ENCODE measurements at places on chromosomes 11 and 22. TPM values are rescaled to one million over a fixed set of nuclear protein-coding genes. Genes with fewer than 3 reads are reported as not detected.
A peak's percentile ranks its signal among the peaks of the same experiment; 100 is the strongest.

FERMT3 gene
- 191 TPM for total RNA-seq

MS4A18 gene
- not detected for total RNA-seq

MS4A3 gene
- total RNA-seq = not detected

CNIH2 gene
- 5.0 TPM for total RNA-seq

FOLR2 gene
- not detected for total RNA-seq

CEND1 gene
- total RNA-seq = 3.9 TPM

MMP8 gene
- not detected for total RNA-seq

PLA2G6 gene
- total RNA-seq = 90.7 TPM

SLC22A12 gene
- total RNA-seq = not detected

OR8G1 gene
- total RNA-seq = not detected

SUSD2 gene
- 1.5 TPM for total RNA-seq

DNA sequence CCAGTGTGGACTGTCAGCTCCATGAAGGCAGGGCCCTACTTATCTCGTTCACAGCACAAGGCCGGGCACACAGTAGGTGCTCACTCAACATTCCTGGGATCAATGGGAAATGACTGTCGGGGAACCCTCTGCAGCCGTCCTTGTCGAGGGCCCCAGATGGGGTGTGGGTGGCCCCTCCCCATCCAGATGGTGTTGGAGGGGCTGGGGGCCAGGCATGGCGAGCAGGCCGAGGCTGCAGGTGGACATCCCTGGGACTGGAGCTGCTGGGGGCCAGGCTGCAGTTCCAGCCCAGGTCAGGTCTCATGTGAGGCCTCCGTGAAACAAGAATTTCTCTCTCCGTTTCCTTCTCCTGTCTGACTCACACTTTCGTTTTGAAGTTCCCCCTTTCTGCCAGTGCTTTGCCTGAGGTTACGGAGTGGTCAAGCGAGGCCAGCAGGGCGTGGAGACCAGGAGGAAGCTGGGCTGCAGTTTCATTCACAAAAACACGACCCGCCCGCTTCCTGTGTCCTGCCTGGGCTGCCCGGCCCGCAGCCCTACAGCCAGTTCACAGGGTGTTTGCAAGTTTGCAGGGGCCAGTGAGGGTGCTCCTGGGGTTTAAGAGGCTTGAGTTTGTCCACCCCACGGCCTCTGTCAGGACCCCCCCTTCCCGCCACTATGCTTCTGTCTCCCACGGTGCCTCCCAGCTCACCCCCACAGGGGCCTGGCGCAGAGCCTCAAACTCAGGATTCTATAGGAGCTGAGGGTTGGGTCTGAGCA lies 4.5 kb downstream of the MYEOV start:
- ATAC-seq = peak; percentile 57

GRCh38 chr22:46352276-46352675 lies 16.8 kb downstream of the TRMU start:
- no peak for ATAC-seq

DNA sequence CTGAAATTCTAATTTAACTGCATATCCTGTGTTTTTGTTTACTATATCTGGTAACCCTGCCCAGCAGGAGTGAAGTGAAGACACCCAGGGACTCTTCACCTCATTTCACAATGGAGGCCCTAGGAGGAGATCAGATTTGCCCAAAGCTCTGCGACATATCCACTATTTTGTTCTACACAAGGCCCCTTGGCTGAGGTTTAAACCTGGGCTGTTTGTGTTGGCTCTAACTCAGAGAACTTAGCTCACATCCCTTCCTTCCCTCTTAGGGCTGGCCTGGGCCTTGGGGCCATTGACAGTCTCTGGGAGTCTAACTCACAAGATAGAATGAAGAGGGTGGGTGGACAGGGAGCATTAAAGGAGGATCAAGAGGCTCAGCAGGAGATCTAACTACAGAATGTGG lies 8.2 kb upstream of the PLA2G3 start:
- no peak for ATAC-seq

DNA sequence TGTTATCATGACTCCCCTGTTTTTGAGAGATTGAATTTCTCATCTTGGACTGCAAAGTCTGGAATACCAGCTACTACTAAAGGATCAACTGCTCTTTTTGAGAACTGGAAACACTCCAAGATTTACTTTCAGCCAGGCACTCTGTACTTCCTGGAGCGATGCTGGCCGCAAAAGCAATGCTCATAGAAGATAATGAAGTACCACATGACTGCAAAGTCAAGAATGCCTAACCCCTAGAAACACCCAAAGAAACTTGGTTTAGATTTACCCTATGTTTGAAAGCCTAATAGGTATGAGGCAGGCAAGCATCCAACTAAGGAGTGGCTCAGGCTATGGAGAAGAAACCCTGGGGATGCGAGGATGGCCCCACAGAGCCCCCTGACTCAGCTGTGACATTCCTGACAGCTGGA lies 47.7 kb upstream of the ARHGAP20 start:
- ATAC-seq = no peak

GRCh38 chr11:74581954-74582547 lies 10.3 kb upstream of the POLD3 start:
- no peak for ATAC-seq

DNA sequence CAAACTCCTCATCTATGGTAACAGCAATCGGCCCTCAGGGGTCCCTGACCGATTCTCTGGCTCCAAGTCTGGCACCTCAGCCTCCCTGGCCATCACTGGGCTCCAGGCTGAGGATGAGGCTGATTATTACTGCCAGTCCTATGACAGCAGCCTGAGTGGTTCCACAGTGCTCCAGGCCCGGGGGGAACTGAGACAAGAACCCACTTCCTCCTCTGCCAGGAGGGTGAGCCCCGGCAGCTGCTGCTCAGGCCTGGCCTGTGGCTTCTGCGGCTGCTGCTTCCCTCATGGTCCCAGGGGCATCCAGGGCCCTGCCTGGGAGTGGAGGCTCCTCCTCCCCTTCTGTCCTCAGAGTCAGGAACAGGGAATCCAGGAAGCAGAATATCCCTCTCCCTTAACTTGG lies 98.4 kb downstream of the ZNF280B start:
- ATAC-seq = no peak

DNA sequence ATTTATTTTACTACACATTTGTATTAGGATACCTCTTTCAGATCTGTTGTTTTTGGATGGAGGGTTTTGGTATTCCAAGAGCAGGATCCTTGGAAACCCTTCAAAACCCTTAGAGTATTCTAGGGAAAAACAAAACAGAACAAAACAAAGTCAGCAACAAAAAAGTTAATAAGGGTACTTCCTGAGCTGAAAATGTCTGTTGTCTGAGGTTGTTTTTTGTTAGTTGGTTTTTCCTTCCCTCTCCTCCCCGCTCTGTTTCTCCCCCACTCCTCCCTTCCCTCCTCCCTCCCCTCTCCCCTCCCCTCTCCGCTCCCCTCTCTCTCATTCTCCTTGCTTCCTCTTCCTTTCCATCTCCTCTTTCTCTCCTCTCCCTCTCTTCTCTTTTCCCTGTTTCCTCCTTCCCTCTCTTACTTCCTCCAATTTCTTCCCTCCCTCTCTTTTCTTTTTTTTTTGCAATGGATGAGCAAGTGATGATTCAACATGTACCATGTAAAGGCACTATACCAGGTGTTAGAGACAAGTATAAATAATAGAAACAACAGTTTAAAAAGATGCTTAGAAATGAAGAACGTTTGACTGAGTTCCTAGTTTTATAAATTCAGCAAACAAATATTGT lies 160.6 kb downstream of the TMEM135 start:
- no peak for ATAC-seq

GRCh38 chr11:15179167-15179566 lies 64.4 kb downstream of the INSC start:
- ATAC-seq = no peak

GRCh38 chr11:23112987-23113886 lies 253.0 kb upstream of the CCDC179 start:
- ATAC-seq = no peak

DNA sequence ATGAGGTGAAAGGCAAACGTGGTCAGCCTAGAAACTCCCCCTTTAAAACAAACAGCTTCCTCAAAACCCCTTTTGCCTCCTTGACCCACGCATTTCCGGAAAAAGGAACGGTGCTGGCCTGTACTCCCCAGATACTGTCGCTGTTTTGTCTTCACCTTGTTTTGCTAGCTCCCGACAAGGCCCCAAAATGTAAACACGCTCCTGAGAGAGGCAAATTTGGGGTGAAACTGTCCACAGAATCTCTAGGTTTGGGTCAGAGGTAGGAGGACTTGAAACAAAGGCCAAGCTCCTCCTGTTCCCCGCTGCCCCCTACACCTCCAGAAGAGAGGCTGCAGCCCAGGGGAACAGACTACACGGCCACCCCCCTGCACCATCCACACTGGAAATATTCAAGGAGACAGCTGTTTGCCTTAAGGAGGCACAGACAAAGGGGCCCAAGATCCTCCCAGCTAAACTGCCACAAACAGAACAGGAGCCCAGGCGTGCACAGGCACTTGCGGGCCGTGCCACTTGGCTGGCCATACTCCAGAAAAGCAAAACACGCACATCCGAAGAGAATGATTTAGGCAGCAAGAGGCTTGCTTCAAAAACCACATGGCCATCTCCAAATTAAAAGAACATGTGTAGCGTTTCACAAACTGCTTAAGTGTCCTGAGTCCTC lies 160.5 kb upstream of the GRK3 start:
- no peak for ATAC-seq

- no peak for ATAC-seq
Measured at GRCh38 chr11:96827164-96827563, 437.4 kb downstream of the JRKL start.

- peak; percentile 89 for ATAC-seq
Measured at GRCh38 chr11:86805873-86806310, 5.5 kb downstream of the PRSS23 start.

DNA sequence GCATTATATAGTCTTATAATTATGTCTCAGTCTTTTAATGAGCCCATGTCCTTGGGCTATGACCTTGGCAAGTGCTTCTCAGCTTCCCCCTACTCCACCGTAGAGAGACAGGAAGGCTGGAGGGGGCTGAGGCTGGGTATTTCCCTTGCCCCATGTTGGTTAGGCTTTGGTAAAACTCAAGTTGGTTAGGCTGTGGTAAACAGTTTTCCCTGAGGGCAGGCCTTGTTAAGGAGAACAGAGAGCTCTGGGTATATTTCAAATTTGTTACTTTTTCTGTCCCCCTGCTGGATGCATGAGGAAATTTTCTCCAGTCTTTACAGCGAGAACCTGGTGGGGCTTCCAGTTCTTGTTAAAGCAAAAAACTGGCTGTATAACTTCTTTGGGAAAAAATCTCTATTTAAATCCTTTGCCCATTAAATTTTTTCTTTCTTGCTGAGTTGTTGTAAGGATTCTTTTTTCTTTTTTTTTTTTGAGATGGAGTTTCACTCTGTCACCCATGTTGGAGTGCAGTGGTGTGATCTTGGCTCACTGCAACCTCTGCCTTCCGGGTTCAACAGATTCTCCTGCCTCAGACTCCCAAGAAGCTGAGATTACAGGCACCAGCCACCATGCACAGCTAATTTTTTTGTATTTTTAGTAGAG lies 12.2 kb upstream of the DCHS1 start:
- peak; percentile 81 for ATAC-seq

DNA sequence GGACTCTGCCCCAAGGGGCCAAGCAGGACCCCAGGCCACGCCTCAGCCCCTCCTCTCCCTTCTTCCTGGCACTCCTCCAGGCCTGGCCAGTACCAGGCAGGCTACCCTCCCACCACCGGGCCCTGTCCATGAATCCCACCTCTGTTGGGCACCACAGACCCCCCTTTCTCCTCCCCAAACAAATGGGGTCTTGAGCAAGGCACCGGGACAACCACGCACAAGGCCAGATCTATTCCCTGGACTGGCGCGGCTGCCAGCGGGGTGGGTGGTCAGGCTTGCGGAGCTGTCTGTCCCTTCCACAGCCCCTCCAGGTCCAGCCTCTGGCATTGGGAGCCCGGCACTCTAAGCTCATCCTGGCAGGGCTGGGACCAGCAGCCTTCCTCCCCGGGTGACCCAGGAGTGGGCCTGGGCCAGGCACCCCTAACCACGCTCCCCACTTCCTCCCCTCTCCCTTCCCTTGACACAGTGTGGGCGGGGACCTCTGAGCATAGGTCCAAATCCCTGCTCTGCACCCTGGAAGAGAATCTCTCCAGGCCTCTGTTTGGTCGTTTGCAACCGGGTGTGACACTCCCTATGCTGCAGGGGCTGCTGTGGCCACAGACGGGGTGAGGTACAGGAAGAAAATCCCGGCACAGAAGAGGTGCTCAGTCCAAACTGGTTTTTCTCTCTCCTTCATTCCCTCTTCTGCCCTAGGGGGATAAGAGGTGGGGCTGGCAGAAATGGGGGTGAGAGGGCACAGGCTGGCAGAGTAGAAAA lies 14.6 kb downstream of the ELFN2 start:
- no peak for ATAC-seq

DNA sequence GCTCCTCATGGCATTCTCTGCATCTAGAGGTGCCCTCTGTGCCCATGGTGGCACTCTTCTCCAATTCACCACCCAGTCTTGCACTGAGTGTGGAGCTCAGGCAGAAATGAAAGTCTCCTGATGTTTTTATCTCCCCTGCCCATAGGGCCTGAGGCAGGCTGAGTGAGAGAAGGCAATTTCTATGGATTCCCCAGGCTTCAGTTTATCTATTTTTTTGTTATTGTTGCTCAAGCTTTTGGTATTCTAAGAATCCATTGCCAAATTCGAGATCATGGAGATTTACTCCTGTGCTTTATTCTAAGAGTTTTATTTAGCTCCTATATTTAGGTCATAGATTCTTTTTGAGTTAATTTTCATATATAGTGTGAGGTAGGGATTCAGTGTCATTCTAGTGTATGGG lies 40.7 kb downstream of the TSPAN18 start:
- ATAC-seq = no peak

DNA sequence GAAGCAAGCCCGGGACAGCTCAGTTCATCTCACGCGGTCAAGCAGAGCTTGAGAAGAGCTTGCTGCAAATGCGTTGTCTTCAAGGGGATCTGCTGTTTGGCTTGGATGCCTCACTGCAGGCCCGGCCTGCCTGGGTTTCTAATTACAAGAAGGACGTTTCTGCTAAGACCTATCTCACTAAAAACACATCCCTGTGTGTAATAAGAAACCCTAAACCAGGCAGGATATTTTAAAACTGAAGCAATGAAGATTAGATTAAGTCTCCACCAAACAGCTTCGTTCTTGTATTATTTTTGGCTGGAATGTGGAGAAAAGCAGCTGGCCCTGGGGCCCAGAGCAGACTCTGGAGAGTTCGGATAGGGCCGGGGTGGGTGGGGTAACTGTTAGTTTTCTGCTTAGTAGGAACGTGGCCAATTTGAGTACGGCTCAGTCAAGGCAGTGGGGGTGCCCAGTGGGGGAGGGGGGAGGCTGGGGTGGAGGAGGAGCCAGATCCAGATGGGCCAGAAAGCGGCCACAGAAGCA lies 6.0 kb downstream of the PKNOX2 start:
- no peak for ATAC-seq

DNA sequence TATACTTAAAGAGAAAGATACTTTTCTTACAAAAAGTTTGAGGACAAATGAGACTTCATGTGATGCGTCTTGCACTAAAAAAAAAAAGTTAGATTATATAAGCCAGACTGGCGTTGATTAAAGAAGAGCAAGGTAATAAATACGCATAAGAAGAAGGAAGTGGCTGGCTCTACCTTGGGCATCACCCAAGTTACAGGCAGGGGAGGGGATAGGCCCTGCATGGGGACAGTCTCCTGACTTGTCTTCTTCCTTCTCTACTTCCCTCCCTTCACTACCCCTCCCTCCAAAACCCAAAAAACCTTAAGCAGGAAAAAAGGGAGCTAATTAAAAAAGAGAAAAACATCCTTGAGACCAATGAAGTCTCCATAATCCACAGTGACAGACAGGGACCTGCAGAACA lies 22.3 kb upstream of the TMA7B start:
- no peak for ATAC-seq

Measured in activated T-helper 17 cell treated with anti-CD3 and anti-CD28 coated beads, Interleukin-2, amount 50 U/mL, for 72 hours (primary cell).